ENCODE measurements at places on chromosomes 3 and 15. TPM values are rescaled to one million over a fixed set of nuclear protein-coding genes. Genes with fewer than 3 reads are reported as not detected.

DNA sequence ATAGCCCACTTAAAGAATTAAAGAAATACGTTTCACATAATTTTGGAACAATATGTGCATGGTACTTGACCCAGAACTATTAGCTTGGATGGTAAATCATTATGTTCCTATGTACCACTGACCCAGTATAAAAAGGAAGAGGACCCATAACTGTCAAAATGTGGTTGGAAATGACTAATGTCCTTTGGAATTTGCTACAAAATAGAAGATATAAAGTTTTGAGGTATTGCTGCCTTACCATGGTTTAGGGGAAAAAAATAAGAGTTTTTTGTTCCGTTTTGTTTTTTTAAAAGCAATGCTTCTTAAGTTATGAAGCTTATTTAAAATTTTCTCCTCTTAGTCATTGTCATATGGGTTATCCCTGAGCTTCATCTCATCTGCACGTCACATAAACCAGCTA, 15.8 kb upstream of the TFDP2 start:
- DNase-seq = no peak

GRCh38 chr3:43707266-43707665, 16.5 kb downstream of the ABHD5 start:
- no peak for DNase-seq

TMEM207 gene
- not detected for total RNA-seq

- DNase-seq = no peak
Observed at GRCh38 chr3:185508335-185508991, 9.6 kb upstream of the TMEM41A start.

PLXND1 gene
- 66.3 TPM for total RNA-seq

- DNase-seq = no peak
Observed at GRCh38 chr15:31974855-31975829, 55.2 kb upstream of the CHRNA7 start.

DNA sequence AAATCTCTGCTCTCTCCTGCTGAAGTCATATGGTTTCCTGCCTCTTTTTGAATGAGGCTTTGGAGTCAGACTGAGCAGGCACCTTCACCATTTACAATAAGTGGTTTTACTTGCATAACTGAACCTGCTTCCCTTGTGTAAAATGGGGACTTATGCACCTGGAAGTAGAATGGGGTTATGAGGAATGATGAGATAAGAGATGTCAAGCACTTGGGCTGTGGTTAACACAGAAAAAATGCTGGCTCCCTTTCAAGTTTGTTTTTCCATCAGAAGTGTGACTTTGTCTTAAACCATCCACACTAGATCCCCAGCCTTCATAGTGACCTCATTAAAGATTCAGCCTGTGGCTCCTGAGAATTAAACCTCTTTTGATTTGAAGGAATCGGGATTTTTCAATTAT, 5.2 kb downstream of the EXOSC7 start:
- no peak for DNase-seq

FES gene
- 19.3 TPM for total RNA-seq

GRCh38 chr3:121739902-121740301, 9.6 kb downstream of the GOLGB1 start:
- DNase-seq = no peak

SMCO1 gene
- 78.6 TPM for total RNA-seq

DNA sequence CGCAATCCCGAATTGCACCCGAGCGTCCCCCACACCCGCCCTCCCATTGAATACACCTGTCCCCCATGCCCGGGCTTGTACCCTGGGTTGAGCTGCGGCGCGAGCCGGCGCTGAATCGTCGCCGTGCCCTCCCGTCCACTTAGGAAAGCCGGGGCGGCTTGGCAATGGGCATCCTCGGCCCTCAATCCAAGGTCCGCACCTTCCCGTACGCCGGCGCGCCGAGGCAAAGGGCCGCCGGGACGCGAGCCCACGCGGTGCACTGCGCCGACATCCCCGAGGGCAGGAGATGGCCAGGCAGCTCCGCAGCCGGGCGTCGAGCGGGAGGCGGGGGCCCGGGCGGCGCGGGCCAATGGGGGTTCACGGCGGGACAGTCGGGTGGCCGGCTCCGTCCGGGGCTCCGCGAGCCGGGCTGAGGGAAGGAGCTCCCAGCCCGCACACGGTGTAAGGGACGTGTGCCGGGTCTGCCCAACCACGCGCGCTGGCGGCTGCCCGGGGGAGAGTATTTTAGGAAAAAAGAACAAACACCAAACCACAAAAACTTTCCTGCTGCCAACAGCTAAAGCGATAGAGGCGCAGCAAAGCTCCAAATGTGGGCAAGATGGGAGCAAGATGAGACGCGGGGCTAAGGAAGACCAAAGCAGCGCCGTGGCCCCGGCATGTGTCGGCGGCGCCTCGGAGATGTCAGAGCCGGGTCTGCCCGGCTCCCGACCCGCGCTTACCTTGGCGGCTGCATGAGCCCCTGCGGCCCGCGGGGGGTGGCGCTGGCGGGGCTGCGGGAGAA, 621 bp downstream of the RGMA start:
- DNase-seq = no peak

DNA sequence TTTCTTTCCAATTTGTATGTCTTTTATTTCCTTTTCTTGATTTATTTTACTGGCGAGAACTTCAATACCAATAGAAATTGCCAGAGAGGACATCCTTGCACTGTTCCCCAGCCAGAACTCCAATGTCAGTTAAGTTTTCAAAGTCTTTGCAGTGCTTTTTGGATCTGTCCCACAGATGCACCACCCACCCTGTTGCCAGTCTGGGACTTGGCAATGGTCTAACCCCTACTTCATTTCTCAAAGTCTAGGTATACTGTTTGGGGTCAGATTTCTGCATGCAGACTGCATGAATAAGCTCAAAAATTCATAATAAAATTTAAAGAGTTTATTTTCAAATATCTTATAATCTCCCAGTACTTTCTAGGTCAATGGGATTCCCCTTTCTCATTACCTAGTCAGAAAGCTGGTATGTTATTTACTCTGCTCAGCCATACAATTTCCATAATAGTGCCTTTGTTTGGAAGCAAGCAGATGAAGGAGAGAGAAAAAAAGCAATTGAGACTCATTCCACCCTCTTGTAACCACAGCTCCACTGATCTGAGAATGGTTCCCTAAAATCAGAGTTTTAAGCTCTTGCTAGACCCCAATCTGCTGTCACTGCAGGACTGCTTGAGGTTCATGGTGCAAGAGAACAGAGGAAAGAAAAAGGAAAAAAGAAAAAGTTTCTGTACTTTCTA, 125.9 kb upstream of the PLXND1 start:
- DNase-seq = no peak
